NCI-H2171 treated with DMSO at 0.1 percent for 48 hours (cell line): ENCODE measurements at places on chromosomes 5 and 9.

DNA sequence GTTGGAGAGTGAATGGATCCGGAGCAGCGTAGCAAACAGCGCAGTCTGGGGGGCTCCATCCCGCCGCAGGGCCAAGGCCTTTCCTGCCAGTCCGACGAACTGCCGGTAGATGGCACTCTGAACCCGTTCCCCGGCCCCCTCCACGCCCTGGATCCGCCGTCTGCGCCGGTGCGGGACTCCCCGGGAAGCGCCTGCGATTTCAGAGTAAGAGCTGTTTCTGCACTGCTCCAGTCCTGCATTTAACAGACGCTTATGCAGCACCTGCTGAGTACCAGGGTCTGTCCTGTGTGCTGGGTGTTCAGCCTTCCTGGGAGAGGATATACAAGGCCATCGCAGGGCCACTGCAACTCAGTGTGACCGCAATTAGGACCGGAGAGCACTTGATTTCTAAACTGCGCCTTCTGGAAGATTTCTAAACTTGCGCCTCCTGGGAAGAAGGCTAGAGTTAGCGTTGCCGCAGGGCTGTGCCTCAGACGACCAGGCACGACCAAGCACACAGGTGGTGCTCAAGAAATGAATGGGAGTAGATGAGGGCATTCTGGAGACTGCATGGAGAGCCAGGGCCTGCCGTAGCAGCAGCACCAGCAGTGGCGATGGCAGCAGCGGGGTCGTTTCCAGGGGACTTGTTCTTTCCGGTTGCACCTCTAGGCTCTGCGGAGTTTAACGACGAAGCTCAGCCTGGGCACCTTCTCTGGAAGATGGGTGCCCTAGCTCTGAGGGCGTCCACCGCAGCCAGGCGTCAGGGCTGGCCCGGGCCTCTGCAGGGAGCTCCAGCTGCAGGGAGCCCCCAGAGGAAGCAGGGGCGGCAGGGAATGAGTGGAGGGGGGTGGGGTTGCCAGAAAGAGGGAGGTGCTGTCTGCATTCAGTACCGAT, 14.3 kb upstream of the TIFAB start:
- peak; percentile 70 for DNase-seq

DNA sequence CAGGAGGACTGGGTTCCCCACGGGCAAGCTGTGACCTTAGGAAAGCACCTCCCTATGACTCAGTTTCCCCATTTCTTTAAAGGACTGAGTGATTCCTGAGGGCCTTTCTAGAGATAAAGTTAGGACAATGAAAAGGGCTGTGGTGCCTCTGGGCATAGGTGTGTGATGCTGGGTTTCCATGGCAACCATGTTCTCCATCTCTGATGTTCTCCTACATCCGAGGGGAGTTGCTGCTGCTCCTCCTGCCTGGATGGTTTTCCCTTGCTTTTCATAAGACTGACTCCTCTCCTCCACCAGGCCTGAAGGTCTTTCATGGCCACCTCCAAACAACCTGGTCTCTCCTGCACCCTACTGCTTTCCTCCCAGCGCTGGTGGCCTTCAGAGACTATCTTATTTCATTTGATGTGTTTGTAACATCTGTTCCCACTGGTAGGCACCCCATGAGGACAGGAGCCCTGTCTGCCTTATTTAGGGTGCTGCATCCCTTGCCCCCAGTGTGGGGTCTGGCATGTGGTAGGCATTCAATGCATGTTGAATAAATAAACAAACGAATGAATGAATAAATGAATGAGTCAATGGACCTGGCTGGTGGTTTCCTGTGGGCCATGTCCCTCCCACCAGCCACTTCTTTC, 112.2 kb upstream of the HAND1 start:
- DNase-seq: peak; percentile 2

GRCh38 chr9:35186524-35186923, 24.7 kb downstream of the UNC13B start:
- DNase-seq: no peak

DNA sequence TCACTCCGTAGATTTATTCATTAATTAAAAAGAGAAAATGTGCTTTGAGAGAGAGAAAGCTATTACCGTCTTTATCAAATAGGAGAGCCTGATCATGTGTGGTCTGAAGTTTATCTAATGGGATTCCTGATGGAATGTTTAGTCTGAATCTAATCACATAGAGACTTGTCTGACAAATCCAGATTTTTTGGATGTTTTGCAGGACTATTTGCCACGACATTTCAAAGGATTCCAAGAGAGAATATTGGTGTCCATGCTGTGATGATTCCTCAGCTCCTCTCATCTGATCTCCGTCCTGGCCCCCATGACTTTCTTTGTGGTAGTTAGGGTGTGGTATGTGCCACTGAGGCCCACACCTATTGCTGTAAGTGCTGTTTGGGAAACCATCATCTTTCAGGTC, 20.1 kb upstream of the CDKN2B start:
- no peak for DNase-seq

- no peak for DNase-seq
These were observed 76.8 kb downstream of the CFAP77 start for GRCh38 chr9:132486706-132487350.

- DNase-seq: no peak
These were observed 65.2 kb downstream of the TRIO start for GRCh38 chr5:14208071-14209021.

- no peak for DNase-seq
These were observed 3.6 kb upstream of the OR1J2 start for GRCh38 chr9:122506964-122507363.

GRCh38 chr9:37408933-37409710, 13.4 kb upstream of the GRHPR start:
- no peak for DNase-seq

- DNase-seq: no peak
These were observed 4.7 kb upstream of the PTGS1 start for GRCh38 chr9:122366074-122366660.

GRCh38 chr5:164335837-164336236, 830.4 kb downstream of the MAT2B start:
- no peak for DNase-seq

DNA sequence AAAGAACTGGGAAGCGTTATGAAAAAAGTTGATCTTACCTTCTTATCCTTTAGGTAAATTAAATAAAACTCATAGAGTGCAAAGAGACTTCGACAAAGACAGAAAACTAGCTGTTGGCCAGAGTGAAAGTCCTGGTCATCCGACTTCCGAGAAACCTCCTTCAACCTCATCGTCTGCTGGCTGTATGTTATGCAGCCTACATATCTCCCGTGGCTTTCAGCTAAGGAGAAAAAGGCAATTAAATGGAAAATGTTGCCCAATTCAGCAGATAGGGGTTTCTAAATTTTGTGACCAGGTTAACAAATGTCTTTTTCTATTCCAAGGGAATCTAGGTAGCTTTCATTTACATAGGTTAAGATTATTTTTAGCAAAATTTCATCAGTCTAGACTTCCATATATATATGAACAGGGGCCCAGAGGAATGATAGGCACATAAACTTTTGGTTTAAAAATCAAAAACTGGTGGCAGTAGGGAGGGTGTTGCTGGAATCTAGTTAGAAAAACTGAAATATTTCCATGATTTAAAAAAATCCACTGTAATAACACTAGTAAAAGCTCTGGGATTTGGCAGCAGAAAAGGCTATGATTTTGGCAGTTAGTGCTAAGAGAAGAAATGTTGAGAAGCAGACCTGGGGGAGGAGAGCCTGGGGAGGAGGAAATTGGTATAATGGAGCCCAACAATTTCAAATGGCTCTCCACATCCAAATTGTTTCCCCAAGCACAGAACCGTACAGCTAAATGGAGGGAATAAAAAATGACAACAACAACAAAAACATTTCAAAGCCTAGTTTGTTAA, 32.1 kb downstream of the RAI14 start:
- no peak for DNase-seq

- no peak for DNase-seq
These were observed 78.3 kb downstream of the COL27A1 start for GRCh38 chr9:114233491-114234185.

DNA sequence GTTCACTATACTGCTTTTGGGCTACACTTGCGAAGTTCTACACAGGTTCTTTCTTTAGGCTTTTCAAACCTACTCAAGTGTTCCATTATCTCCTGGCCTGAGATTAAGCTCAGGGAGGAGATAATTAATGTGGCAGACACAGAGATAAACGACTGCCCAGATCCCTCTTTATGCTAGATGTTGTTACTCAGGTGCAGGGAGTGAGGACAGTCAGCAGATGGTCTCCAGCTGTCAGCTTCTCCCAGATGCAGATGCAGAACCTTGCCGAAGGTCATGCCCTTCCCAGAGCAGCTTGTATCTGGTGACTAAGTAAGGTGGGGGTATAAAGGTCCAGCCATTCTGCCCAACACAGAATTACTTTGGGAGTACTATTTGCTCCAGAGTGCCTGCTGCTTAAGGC, 166.2 kb downstream of the ZNF462 start:
- peak; percentile 19 for DNase-seq

- DNase-seq: peak; percentile 39
These were observed 258.7 kb upstream of the ARRDC3 start for GRCh38 chr5:91641730-91642350.

DNA sequence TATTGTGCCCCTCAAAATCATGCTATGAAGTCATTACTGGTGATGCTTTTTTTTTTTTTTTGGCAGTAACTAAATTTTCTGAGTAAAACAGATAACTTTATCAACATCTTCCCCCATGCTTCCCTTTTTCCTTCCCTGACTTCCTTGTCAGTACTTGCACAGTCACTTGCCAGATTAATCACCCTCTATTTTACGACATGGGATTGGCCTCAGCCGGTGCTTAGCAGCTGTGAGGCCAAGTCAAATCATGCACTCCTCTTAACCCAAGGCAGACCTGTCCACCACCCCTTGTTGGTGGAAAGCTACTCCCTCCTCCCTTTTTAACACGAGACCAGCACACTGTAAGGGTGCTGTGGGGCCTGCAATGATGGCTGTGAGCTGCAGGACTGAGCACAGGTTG, 118.0 kb upstream of the OTULINL start:
- DNase-seq: peak; percentile 21
